ENCODE measurements at places on chromosomes 7 and 10.

DNA sequence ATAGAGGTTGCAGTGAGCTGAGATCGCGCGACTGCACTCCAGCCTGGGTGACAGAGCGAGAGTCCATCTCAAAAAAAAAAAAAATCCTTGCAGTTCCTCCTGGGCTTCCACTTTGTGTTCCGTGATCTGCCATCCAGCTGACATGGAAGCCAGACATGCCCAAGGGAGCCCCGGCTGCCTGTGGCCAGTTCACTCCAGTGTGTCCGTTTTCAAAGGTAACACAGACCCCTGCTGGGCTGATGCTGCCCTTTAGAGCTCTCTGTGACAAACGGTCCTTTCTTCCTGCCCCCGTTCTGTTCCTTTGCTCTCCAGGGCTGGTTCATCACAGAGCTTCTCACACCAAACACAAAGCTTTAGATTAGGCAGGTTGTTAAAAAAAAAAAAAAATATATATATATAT, 130.8 kb downstream of the CUL2 start:
- DNase-seq, result no peak

GRCh38 chr7:120857588-120858573, at the start of gene TSPAN12:
TSPAN12 (minus strand) TSS chr7:120858144; CDS start chr7:120856763, 1,381 bp downstream.
- peak; percentile 44 for DNase-seq

GRCh38 chr10:74900297-74900696, 73.9 kb downstream of the KAT6B start:
- DNase-seq, result no peak

- no peak for DNase-seq
These were observed 11.0 kb upstream of the AHCYL2 start for GRCh38 chr7:129213828-129214227.

DNA sequence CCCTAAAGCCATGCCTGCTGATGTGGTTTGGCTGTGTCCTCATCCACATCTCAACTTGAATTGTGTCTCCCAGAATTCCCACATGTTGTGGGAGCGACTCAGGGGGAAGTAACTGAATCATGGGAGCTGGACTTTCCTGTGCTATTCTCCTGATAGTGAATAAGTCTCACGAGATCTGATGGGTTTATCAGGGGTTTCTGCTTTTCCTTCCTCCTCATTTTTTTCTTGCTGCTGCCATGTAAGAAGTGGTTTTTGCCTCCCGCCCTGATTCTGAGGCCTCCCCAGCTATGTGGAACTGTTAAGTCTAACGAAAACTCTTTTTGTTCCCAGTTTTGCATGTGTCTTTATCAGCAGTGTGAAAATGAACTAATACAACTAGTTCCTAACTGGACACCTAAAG, 11.8 kb downstream of the MACROH2A2 start:
- no peak for DNase-seq

DNA sequence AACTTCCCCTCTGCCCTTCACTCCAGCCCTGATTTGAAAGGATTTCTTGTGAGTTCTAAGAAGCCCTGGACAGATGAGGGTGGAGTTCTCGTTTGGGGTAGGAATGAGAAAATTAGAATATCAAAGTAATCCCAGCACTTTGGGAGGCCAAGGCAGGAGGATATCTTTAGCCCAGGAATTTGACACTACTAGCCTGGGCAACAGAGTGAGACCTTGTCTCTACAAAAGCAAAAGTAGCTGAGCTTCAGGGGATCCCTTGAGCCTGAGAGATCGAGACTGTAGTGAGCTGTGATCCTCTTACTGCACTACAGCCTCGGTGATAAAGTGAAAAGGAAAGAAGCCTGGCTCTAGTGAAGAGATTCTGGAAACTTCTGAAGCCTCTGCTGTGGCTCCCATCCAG, 76.2 kb downstream of the TET1 start:
- no peak for DNase-seq

DNA sequence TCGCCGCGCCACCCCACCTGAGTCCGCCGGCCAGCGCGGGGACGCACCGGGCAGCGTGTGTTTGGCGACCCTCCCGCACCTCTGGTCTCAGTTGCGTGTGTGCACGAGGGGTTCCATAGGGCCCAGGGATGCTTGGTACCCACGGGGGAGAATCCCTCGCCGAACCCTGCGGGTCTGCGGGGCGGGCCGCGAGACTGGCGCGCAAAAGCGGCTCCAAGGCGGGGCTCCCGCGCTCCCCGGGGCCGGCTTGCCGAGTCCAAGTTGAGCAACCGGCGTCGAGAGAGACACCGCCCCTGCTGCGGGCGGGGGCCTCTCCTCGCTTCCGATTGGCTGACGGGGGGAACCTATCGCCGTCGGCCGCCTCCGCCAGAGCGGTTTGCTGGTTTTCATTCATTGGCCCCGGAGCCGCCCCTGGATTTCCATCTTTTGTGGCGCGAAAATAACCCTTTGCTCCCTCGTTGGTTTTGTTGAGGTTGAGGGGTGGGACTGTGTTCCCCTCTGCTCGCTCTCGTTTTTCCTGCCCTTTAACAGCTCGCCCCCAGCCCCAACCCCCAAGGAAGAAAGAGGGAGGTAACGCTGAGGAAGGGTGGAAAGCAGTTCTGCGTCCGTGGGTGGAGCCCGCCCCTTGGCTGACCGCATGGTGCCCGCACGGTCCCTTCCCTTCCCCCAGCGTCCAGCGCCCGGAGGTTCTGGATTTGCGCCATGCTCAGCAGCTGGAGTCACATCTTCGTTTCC, 4.0 kb upstream of the IGF2BP3 start:
- peak; percentile 98 for DNase-seq

- peak; percentile 5 for DNase-seq
These were observed 531.3 kb downstream of the ATRNL1 start for GRCh38 chr10:115624448-115624847.

DNA sequence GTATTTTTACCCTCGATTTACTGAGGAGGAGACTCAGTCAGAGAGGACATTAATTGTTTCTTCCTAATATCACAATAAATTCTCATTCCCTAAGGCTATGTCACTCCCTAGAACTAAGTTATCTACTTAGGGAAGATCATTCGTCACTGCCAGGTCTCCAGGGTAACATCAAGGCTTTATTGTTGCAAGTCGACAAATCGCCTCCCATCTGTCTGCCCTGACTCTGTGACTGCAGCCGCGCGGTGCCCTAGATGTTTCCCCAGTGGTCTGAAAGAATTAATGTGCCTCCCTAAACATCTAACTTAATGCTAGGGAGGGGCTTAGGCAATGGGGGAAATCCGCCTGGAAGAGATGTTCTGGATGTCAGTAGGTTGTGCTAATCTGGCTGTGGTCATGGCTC, 558.8 kb upstream of the C7orf33 start:
- DNase-seq, result no peak

- peak; percentile 88 for DNase-seq
These were observed 100.4 kb upstream of the PDGFA start for GRCh38 chr7:620056-620455.

GRCh38 chr10:73161662-73162061, 6.1 kb downstream of the ECD start:
- DNase-seq, result no peak

- no peak for DNase-seq
These were observed 114.3 kb downstream of the CDK14 start for GRCh38 chr7:90710466-90710850.

- DNase-seq, result no peak
These were observed 405.7 kb downstream of the GFRA1 start for GRCh38 chr10:115867305-115867704.

GRCh38 chr10:93154531-93154930, 80.8 kb downstream of the CYP26A1 start:
- DNase-seq, result no peak

- no peak for DNase-seq
These were observed 6.8 kb upstream of the GPR15LG start for GRCh38 chr10:84166620-84167288.

GRCh38 chr10:99938563-99938962, 71.2 kb downstream of the DNMBP start:
- no peak for DNase-seq

Data from RWPE1 (cell line).